RWPE2 (cell line): ENCODE measurements at places on chromosomes 2 and 18.

- no peak for DNase-seq
These were observed 348.6 kb upstream of the ID2 start for GRCh38 chr2:8333177-8333831.

GRCh38 chr2:212683346-212684097, 144.9 kb upstream of the ERBB4 start:
- DNase-seq: no peak

GRCh38 chr2:207792244-207792785, 22.6 kb upstream of the FZD5 start:
- no peak for DNase-seq

DNA sequence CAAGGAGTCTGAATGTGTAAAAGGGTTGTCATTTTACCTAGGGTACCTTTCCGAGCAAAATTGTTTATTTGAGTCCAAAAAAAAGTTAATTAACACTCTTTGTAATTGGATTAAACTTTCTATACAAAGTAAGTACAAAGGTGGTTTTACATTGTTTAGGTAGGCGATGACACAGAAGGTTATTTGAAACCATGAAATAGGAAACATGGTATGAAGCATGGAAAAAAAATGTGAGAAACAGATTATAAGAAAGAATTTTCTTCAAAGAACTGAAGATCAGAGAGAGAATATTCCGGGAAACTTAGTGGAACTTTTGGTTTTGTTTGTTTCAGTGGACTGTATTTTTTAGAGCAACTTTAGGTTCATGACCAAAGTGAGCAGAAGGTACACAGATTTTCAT, 32.7 kb downstream of the CARF start:
- DNase-seq: no peak

DNA sequence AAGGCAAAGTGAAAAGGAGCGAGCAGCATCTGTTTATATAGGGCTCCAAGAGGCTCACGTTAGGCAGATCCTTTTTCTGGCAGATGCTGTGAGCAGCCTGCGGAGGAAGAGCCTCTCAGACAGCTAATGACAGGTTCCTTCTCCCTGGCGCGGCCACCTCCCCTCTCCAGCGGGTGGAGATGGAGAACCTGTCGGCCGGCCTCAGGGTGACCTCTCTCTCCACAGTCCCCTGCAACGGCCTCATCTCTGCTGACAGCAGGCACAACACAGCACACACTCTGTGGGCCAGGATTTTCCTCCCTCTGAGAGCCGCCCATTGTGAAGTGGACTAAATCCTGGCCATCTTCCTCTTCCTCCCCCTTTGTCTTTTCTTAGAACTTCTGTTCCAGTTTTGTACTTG, 119.8 kb downstream of the PRKCE start:
- DNase-seq: no peak

DNA sequence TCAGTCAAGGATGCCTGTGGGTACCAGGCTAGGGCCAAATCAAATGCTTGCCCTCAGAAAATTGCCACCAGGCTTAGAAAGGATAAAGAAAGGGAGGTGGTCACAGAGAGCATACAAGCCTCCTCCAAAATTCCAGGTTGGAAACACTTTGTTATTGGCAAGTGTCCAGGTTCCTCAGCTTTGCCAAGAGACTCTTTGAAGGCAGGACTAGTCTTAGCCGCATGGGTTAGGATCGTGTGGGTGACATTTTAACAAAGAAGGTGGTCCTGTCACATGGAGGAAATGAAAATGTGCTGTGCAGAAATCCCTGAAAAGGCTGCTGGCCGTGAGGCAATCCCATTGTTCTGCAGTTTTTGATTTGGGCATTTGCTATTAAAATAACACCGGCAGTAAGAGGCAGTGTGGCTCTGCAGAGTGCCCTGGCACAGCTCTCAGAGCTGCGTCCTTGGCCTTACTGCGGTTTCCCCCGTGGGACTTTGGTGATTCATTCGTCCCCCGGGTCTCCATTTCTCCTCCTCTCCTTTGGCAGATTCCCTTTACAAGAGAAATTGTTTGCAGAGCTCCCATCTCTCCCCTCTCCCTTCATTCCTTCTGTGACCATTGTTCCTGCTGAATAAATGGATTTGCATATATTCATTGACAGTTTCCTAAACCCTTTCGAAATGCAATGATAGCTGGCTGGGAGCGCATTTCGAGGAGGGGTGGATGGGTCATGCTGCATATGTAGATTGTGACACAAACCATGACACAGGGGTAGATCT, 187.3 kb downstream of the VAPA start:
- no peak for DNase-seq

DNA sequence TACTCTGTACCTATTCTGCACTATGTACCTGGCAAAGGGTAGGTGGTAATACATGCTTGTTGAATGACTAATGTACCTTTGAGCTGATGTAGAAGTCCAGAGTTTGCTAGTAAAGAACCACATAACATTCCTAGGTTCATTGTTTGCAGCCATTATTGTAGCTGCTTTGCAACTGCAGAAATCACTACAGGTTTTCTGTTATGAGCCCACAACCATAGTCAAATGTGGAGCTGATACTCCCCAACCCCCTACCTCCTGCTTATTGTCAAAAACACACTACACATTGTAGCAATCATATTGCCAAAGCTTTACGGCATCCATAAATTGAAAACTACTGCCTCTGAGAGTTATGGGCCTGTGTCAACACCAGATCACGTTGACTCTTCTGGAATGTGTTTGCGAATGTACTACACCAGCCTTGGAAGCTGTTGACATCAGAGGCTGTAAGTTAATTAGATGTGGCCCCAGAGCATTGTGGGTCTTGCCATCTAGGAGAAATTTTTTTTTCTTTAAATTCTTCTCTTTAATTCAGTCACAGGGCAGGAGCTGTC, 187.0 kb downstream of the AGPS start:
- no peak for DNase-seq

- DNase-seq: no peak
These were observed 1137.6 kb upstream of the NXPH2 start for GRCh38 chr2:139917690-139918384.

DNA sequence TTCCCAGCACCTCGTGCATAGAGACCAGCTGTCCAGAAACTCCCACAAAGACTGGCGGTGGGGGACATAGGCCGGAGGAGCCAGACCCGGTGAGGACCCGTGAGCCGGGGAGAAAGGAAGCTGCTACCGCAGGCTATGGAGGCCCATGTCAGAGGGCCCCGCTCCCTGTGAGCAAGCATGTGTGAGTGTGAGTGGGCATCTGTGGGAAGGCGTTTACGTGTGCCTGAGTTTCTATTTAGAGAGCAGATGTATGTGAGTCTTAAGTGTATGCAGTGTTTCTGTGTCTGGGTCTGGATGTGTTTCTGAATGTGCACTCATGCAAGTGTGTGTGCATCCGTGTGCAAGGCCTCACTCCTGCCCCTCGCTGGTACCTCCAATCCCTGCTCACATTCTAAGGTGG, 187.8 kb upstream of the RAB6C start:
- DNase-seq: no peak

DNA sequence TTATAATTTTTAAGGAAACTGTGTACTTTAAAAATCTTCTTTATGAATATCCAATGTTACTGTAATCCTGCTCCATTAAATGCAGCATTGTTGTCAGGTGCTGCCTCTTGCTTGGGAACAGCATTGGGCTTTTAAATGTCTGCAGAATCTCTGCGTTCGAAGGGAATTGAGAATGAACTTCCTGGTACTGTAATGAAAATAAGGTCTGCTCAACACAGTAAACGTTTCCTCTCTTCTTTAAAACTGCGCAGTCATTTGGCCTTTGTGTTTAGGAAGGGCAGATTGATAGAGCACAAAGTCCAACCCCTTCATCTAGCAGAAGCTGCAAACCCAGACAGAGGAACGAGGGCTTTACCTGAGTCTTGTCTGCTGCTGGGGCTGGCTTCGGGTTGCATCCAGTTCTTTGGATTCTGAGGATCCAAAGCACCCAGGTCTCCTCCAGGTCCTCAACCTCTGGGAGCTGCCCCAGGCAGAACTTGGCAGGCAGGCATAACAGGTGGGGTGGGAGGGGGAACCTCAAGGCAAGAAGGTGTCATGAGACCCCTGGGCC, 104.5 kb downstream of the UGGT1 start:
- no peak for DNase-seq

DNA sequence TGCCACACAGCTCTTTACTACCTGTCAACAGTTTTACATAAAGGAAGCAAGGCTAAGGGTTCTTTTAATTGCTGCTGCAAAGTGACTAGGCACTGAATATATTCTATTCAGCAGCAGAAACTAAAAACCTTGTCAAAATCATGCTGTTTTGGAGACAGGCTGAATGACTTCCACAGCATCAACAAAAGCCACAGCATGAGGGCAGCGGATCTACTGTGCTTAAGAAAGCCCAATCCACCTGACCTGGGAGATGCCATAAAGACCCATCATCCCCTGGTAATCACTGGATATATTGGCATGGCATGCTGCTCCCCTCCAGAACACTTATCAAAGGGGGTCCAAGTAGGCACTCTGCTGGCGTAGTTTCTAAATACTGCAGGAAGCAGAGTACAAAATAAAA, 715.1 kb upstream of the SLC8A1 start:
- no peak for DNase-seq

GRCh38 chr2:219252570-219252899, 508 bp upstream of the TUBA4B start:
- DNase-seq: no peak

DNA sequence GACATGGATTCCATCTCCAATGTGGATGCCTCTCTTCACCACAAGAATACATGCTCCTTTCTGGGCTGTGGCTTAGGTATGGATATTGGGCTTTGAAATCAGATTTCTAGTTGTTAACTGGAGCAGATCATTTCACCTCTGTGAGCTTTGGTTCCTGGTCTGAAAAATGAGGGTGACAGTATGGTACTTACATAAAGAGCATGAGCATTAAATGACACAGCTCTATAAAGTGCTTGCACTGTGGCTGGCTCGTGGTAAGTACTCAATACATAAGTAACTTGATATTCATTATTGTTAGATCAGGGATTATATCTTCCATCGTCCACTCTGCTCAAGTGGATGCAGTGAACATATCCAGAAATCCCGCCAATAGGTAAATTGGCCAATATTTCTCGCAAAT, 33.4 kb downstream of the ARHGAP25 start:
- DNase-seq: no peak

DNA sequence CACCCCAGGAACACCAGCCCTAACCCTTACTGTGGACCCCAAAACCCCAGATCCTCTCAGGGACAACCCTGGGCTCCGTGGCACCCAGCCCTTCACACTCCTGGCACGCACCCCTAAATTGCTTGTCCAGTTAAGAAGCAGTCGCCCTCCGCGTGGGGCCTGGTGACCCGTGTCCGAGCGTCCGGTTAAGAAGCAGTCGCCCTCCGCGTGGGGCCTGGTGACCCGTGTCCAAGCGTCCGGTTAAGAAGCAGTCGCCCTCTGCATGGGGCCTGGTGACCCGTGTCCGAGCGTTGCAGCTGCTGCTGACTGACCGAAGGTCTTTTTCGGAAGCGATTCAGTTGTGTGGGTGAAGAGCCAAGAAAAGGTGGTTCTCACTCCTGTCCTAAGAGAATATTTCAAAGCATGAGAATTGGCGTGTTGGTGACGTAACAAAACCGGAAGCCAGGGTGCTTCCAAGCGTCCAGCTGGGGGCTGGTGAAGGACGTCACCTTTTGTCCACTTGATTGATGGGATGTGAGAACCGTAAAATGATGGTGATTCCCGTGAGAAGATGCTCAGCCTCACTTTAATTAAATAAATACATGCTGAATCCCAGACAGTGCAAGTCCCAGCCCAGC, 70.5 kb downstream of the KCNG2 start:
- no peak for DNase-seq

- DNase-seq: no peak
These were observed 39.8 kb upstream of the KCNF1 start for GRCh38 chr2:10871978-10872377.

DNA sequence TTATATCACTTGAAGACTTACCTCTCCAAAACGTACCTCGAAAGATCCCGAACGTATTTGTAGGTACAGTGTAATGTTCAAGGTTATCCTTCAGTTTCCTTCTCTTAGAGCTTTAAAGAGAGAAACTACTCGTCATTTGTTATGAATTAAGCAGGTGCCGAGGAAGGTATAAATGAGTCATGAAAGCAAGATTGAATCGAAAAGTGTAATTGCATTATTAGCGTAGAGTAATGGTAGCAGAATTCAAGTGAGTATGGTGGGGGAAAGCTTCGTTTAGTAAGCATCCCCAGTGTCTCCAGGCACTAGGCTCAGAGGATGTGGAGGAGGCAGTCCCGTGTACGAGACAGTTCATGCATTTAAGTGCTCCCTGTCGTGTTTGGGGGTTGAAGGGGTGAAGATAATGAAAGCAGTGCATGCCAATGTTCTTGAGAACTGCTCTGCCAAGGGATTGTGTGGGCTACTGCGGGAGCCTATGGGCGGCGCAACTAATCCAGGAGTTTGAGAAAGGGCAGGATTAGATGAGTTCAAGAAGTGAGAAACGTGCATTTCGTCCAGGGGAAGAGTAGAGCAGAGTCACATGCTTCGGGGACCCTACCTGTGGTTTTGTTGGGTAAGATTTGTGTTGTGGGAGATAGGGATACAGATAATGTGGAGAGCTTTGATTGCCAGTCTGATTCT, 858 bp downstream of the POLR1B start:
- DNase-seq: no peak

DNA sequence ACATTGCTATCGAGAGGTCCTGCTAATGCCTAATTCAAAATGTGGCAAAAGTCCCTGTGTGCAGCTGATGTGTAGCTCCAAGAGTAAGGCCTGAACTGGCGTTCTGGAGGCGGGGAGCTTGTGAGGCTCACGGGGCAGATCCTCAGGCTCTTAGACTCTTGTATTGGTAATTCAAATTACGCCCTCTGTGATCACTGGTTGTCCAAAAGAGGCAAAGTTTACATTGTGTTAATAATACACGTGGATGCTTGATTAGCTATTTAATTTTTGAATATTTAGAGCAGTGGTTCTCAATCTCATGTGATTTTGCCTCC, 12.4 kb upstream of the CRYGA start:
- no peak for DNase-seq

DNA sequence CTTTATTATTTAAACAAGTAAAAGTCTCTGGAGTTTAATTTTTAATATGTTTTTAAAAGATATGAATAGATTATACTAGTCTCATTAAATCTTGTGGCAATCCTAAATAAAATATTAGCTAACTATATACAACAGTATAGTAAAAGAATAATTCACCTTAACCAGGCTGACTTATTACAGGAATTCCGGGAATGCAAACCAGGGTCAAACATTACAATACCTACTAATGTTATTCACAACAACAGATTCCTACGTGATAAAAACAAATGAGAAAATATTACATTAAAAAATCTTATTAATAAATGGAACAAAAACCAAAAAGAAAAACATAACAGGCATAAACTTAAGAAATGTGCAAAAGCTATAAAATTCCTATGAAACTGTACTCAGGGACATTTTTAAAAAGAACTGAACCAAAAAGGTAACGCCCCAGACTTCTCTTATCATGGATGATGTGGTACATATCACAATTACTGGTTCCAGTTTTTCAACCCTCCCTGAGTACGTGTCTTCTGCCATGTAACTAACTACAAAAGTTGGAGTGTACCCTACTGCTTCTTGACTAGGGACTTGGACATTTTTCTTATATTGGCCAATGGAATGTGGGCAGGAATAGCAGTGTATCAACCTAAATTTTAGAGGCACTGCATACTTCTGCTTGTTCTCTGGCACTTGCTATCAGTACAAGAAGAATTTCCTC, 20.2 kb downstream of the TTC21B start:
- DNase-seq: no peak

- no peak for DNase-seq
These were observed 27.1 kb downstream of the VRK2 start for GRCh38 chr2:58073751-58074150.
